LoVo (cell line): ENCODE measurements at places on chromosomes 5 and 9.

GRCh38 chr9:38227656-38228055 is 158.6 kb upstream of the SHB start:
- DNase-seq, result no peak

GRCh38 chr5:58490402-58491050 is 709 bp upstream of the GAPT start:
- no peak for DNase-seq

DNA sequence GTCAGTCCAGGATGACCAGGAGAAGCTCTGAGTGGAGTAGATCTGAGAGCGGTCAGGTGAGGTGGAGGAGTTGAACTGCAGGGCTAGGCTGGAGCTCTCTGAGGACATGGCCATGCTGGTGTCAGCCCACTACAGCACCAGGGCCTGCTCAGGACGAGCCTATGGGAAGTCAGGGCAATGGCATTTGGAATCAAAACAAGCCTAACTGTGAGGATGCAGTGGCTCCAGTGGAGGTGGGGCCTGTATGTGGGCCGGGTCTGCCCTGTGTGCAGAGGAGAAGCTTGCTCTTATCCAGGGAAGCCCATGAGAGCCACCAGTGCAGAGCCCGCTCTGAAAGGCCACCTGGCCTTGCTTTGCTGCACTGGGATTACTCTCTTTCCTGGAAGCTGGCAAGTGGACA is 11.1 kb downstream of the CXCL14 start:
- DNase-seq, result no peak

- DNase-seq, result no peak
Measured at GRCh38 chr9:76114144-76114543, 223.7 kb downstream of the PCSK5 start.

GRCh38 chr5:180873615-180874520 is 12.8 kb upstream of the ZFP62 start:
- DNase-seq, result no peak

GRCh38 chr5:87252283-87252605 is 15.4 kb upstream of the RASA1 start:
- no peak for DNase-seq

DNA sequence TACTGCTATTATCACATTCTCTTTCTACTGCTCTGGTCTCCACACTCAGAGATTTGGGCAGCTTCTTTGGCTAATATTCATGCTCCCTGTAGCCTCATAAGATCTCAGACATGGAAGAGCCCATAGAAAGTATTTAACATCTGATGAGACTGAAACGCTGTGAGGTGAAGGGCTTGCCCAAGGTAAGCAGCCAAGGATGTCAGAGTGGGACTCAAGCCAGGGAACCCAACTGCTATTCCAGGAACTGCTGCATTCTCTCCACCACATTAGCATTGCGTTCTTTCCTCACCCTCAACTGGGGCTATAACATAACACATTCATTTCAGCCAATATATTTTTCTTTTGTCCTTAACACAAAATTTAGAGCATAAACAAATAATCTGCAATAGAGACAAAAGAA is 3.8 kb downstream of the ADRB2 start:
- no peak for DNase-seq

DNA sequence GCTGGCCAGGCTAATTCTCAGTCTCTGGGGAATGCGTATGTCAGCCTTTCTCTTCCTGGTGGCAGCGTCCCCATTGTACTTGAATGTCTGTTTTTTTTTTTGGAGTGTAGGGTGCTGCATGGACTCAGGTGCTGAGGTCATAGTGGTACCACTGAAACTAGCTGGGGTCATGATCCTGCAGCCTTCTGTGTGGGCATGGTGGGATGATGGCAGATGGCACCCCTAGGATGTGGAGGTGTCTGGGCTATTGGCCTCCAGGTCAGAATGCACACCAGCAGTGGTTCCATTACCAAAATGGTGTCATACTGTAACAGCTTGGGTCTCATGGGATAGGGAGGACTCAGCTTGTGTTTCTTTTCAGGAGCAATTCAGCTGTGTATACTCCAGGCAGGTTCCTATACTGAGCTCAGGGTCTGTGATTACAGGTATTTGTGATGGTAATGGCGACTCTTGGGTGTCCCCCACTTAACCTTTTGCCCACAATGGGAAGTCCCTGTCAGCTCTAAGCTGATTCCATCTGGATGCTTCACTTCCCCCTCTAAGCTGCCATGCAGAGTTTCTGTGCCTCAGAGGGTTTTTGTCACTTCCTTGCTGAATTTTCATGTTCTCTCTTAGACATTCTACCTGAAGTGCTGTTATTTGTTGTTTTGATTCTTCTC is 17.9 kb downstream of the HSD17B4 start:
- DNase-seq, result no peak

DNA sequence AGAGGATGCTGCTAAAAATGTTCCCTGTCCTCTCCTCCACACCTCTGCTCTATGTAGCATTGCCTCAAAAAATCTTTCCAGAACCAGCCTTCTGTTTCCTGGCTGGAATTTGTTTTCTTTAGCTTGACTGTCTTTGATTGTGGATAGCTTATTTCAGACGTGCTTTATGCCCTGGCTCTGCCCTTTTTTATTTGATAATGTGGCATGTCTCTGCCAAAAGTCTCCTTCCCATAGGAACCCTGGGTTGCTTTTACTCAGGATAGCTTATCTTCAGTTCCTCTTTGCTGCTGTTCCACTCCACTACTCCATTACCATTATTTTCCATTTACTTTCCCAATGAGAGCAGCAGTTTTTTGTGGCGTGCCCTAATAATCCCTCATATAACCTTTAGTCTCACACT is 885 bp upstream of the TMEM252 start:
- no peak for DNase-seq

DNA sequence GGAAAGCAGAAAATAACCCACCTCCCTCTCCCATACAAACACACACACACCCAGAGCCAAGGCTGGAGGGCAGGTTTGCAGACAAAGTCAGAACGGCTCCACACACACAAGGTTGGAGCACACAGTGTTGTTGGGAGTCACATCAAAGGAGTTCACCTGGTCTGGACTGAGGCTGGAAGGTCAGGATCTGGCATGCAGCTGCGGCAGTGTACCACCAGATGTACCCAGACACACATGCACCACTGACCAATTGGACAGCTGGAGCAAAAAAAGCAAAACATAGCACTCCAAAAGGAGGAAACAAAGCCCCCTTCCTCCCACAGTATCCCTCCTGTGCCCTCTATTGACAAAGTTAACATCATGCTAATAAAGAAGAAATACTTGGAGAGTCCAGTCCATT is 94.6 kb upstream of the KIF2A start:
- no peak for DNase-seq

DNA sequence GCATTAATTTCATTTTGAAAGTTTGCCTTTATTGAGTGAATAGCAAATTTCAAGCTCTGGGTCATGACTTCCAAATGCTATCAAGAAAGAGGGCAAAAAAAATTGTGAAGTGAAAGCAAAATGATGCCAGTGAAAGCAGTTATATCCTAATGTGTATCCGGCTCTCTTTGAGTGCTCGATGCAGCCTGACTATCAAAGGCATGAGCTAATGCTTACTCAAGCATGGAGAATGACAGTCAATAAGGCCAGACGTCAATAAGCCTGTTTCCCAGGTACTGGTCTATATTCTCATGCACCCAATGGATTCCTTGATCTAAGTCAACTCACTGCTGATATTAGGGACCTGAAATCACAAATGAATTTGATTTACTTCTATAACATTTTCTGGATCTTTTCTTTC is 435.5 kb downstream of the CAAP1 start:
- DNase-seq, result no peak

DNA sequence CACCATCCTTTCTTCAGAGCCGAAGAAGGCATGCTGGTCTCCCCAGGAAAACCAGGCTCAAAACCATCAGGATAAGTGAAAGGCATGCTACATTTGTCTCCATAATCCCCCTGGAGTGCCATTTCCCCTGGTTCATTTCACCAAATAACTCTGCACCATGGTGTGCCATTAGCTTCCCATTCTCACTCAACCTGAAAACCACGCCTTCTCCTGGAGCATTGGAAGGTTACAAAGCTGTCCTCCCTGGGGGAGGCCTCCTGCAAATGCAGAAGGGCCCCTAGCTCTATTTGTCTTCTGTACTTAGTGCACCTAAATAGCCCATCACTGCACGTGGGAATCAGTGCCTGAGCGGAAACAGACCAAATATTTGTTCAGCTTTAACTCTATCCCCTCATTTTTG is 90.2 kb upstream of the ICE1 start:
- no peak for DNase-seq

GRCh38 chr5:66354422-66354821 is 210.3 kb downstream of the SREK1 start:
- DNase-seq, result no peak

DNA sequence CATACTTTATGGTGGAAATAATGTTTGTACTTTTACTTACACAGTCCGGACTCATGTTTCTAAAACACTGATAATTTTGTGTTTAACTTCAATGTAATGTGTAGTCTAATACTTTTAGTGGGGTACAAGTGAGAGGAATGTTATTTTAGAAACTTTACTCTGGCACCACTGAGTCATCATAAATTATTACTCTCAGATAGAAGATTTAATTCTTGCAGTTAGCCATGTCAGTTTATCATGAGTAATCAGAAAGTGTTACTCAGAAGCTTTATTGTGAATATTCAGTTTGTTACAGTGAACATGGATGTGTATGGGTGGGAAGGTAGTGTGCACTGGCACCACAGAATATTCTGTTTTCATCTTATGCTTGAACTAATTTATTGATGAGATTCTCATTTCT is 20.0 kb downstream of the OGN start:
- no peak for DNase-seq

DNA sequence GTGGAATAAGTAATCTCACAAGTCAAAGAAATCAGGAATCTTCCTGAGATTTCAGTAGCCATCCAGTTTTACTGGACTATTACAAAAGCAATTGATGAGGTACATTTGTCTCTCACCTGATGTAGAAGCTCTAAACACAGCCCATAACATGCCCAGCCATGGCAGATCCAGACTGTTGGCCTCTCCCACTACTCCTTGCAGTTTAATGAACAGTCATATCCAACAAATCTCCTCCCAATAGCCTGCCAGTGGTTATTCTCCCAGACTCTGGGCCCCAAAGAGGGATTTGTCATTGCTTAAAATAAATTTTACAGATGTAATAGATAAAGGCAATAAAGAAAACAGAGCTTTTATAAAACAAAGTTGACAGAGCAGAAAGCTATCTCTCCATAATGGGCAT is 80.8 kb downstream of the ZNF608 start:
- DNase-seq, result no peak

DNA sequence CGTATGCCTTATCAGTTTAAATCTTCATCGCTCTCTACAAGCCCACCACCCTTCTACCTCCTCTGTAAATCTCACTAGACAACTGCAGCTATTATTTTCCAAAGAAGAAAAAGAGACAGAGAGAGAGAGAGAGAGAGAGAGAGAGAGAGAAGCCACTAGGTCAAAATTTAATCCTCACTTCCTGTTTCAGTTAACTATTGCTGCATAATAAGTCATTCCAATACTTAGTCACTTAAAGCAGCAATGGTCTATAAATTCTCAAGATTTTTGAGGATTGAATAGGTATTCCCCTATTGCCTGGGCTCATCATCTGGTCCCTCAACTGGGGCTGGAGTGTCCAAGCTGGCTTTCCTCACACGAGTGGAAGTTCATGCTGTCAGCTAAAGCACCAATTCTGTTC is 68.8 kb downstream of the ITGA1 start:
- DNase-seq, result no peak

DNA sequence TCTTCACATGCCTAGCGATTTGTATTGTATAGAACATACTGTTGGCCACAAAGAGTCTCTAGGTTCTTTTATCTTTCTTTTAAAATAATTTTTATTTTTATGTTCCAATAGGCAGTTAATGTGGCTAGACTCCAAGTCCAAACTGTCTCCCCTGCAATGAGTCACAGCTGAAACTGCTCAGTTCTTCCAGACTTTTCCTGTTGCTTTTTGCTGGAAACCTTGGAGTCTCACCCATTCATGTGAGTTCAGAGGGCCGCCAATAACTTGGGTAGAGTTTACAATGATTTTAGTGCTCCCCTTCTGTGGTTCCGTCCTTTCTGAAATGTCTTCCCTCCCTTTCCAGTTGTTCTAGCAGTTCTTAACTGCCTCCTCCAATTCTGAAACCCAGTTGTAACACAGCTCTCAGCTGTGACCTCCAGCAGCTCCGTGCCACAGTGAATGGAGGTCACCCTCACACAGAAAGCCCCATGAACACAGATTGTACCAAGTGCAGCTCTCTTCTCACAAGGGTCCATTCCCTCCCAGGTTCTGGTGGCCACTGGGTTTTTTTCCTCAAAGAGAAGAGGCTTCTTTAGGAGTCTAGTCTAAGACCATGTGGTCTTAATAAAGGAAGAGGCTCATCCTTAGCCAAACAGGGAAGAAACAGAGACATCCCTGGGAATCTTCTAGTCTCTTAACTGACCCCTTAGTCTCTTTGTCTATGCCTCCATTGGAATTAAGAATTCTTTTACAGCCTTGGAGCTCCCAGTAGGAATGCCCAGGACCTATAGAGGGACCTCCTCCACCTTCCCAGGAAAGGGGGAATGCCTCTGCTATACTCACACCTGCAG is 198.5 kb downstream of the SPOCK1 start:
- no peak for DNase-seq

DNA sequence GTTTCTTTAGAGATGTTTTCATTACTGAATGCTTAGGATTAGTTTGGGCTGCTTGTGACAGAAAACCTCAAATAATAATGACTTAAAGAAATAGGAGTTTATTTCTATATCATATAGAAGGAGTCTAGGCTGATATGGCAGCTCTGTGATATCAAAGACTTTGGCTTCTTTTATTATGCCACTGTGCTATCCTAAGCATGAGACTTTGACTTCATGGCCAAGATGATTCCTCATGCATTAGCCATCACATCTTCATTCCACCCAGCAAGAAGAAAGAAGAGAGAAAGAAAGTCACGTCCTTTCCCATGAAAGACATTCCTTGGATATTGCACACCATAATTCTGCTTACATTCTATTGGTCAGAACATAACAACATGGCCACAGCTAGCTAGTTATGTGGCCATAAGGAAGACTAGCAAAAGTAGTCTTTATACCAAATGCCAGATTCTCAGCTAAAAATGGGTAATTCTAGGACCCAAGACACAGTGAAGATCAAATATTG is 76.2 kb downstream of the DAPK1 start:
- DNase-seq, result no peak

DNA sequence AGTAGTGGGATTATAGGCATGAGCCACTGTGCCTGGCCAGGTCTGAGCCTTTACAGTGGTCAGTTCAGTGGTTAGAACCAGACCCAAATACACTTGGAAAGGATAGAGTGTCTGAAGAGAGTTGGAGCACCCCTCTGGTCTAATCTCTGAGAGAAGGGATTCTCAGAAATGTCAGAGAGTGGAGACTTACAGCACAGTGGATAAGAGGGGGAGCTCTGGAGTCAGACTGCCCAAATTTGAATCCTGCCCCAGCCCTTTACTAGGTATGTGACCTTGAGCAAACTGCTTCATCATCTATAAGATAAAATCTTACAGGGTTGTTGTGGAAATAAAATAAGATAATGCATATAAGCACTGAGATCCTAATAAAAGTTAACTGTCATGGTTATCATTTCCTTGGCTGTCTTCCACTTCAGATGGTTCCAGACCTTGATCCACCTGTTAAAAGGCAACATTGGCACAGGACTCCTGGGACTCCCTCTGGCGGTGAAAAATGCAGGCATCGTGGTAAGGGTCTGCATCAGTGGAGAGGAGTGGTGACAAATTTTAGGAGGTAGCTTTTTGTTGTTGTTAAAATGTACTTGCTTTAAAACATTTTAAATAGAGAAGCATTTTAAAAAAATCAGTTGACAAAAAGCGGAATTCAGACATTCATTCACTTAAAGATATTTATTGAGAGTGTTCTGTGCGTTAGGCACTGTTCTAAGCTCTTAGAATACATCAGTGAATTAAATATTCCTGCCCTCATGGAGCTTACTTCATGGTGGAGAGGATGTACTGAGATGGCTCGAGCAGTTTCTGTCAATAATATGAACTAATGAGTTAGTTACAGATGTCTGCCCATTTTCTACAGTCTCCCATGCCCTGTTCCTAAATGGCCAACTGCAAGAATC is 16.0 kb downstream of the SLC36A1 start:
- DNase-seq, result no peak
